ENCODE measurements at places on chromosomes 12 and 14.

GRCh38 chr12:41576925-41577324 is 388.8 kb downstream of the PDZRN4 start:
- no peak for DNase-seq

DNA sequence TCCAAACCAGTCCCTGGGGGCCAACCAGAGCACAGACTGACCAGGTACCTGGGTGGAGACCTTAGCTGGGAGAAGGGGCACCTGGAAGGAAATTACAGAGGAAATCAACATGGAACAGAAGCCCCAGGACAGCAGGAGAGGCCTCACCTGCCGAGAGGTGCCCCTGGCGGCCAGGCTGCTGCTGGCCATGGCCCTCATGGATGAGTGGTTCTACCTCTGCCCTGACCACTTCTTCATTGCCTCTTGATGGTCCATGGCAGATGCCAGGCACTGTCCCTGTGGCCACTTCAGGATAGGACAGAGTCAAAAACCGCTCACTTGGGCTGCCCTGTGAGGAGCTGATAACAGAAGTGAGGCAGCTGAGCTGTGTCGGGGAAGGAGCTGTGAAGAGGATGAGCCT is 73.1 kb upstream of the GNG2 start:
- DNase-seq, result no peak

DNA sequence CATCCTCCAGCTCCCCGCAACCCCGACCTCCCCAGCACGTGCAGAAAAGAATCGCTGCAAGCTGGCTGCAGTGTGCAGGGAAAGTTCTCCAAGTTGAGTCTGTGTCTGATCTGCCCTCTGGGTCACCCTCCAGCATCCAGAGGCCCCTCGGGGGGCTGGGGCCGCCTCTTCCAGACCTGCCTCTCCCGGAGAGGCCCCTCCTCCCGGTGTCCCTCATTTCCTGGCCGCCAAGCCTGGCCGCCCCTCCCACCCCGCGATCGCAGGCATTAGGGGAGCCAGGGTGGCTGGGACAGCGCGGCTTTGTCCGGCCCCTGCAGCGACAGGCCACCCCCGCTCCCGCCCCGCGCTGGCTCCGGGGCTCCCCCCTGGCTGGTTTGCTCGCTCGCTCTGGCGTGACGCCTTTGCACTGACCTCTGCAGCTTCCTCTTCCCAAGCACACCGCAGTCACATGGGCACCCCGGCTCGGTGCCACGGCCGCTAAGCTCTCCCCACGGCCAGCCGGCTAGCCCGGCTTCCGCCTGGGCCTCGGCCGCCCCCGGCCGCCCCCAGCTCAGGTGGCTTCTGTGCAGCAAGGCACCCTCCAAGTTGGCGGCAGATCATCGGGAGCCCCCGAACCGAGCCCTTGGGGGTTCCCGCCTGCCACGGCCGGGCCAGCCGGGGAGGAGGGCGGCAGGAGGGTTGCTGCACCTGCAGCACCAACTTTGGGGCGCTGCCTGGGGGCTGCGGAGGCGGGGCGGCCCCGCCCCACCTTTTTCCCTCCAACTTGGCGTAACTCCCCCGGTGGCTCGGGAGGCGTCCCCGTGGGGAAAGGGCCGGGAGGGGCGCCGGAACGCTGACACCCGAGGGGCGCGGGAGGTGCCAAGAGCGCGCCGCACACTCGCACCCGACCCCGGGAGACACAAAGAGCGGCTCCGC is 43.7 kb downstream of the KDM2B start:
- DNase-seq, result no peak

DNA sequence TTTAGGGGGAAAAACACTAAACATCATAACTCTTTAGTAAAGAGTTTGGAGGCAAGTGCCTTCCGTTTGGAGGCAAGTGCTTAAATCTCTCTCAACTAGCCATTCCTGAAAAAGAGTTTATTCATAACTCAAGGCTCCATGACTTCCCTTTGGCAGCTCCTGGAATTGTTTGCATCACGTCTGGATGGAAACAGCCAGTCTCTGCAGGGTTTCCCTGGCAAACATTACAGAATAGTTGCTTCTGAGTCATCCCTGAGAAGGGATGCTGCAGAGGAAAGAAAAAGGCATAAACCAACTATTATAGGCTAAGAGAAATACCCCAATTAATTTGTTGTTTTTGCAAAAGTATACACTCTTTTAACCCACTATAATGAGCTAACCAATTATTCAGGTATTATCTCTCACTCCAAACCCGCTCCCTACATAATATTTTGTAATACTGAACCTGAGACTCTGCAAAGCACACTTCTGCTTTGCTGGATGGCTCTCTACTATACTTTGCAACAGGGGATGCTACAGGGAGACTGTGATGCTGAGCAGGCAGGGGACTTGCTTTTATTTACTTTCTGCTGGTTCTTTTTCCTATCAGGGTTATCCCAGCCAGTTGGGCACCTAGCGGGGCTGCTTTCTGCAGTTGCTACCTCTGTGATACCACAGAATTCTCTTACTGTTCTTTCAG is 497.7 kb downstream of the FUT8 start:
- no peak for DNase-seq

DNA sequence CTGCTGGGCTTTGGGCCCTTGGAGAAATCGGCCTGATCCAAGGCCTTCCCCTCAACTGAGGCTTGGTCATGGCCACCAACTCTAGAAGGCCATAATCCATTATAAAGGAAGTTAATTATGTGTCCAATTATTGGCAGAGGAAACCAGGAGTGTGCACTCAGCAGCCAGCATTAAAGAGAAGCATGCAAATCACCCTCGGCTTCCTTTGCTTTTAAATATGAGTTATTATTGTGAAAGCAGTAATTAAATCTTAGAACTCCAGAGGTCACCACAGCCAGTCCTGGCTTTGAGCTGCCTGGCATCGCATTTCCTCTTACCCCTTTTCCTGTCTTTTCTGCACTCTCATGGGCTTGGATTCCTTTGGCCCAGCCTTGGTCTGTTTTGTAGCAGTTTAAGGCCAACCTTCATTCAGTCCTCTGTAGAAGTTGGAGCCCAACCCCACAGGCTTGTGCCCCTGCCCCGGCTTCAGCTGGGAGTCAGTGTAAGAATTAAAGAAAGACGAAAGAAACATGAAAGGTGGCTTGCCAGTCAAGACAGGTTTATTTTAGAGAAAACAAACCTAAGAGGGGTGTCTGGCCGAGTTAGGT is 14.7 kb upstream of the KRT86 start:
- no peak for DNase-seq

DNA sequence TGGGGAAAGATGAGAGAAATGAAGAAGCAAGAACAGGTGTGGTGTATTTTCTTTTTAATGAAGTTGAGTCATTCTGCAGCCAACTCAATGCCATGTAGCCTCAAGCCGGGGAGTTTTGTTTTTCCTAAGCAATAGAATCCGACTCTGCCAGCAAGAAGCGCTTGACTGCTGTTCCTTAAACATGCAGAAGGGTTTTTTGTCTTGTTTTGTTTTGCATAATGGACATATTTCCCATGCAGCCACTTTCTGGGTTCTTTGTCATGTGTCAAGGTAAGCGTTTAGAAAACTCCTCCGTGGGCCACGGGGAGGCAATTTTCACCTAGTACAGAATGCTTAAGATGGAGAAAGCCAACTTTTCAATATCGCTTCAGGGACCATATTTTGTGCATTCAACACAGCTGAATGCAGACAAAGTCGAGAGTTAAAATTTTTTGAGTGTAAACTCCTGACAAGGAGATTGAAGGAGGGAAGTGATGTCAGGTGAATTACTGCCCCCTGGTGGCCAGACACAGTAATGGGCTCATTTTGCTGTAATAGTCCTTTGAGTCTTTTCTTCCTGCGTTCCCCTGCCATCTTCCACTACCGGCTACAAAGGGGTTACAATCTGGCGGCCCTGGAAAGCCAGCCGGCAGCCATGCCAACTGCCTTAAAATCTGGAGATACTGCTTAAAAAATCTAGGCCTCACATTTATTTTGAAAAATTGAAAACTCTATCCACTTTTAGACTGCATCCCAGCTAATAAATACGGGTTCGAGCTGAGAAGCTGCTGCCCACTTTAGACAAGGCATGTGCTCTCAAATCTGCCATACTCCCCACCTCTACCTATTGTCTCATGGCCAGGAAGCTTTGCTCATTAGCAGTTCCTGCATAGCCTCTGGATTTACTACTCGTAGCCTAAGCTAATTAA is 3.2 kb upstream of the FICD start:
- DNase-seq, result no peak

Measured in cortex of kidney (tissue), 1 donor.